Right ventricle myocardium superior (tissue), 1 donor: ENCODE measurements at places on chromosomes 2 and 18.

DNA sequence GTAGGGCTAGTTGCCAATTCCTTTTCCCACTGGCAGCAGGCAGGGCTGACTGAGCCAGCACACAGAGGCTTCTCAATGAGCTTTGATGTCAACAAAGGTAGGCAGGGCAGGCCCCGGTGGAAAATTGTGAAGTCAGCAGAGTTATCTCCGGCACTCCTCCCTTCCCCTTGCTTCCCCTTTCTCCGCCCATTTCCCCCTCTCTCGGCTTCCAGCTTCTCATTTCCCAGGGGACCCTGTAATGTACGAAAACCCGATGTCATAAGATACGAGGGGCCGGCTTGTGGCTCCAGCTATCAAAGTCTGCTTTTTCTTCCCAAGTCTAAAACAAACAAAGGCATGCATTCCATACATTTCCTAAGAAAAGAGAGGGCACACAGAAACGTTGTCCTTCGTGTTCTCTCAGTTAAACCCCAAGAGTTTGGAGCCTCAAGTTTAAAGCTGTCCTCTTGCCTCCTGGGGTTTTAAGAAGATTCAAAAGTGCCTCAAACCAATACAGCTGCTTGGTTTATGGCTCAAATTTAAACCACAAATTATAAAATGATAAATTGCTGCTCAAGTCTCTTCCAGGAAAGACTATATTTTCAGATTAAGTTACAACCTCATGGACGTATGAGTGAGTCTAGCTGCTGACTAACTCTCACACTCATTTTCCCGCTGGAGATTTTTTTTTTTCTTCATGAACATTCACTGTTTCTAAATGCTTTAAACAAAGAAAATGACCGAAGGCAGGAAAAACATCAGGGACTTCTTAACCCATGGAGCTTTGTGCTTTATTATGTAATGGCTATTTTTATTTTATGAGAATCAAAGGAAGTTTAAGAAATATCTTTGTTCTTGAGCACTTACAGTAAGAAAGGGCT lies 27.2 kb upstream of the EML4 start:
- DNase-seq, result peak; percentile 63

GRCh38 chr2:50088987-50089386 lies 934.7 kb upstream of the FSHR start:
- no peak for DNase-seq

GRCh38 chr2:187769437-187769836 lies 215.2 kb upstream of the TFPI start:
- no peak for DNase-seq

DNA sequence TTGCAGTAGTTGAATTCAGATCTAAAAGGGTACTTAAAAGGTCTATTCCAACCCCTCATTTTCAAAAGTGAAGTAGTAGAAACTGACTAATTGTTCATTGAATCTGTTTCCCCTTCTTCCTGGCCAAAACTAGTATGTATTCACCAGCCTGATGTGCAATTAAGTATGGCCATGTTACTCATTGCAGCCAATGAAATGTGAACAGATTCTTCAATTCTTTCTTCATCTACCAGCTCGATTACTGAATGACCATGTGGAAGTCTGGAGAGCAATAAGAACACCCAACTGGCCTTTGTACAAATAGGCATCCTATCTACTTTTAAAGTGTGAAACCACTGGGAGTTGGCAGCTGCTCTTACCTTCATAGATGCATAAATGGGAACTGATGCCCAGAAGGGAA lies 449.0 kb upstream of the ID2 start:
- DNase-seq, result no peak
